ENCODE measurements at places on chromosomes 7 and 10.

DNA sequence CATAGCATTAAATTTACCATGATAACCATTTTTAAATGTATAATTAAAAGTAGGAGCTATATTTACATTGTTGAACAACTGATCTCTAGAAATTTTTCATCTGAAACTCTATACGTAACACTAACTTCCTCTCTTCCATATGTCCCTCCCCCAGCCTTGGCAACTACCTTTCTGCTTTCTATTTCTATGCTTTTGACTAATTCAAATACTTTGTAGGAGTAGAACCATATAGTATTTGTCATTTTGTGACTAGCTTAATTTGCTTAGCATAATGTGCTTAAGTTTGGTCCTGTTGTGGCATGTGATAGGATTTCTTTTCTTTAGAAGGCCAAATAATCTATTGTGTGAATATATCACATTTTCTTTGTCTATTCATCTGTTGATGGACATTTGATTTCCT is 225.3 kb upstream of the POT1 start:
- DNase-seq: no peak

DNA sequence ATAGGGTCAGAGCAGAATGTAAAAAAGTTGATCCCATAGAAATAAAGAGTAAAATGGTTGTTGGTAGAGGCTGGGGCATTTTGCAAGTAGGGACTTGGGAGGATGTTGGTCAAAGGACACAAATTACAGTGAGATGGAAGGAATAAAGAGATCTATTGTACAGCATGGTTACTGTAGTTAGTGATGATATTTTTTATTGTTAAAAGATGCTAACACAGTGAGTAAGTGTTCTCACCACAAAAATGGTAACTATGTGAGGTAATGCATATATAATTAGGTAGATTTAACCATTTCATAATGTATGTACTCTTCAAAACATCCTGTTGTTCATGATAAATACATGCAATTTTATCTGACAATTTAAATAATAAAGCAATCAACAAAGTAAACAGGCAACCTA is 280.7 kb upstream of the MAGI2 start:
- DNase-seq: no peak

DNA sequence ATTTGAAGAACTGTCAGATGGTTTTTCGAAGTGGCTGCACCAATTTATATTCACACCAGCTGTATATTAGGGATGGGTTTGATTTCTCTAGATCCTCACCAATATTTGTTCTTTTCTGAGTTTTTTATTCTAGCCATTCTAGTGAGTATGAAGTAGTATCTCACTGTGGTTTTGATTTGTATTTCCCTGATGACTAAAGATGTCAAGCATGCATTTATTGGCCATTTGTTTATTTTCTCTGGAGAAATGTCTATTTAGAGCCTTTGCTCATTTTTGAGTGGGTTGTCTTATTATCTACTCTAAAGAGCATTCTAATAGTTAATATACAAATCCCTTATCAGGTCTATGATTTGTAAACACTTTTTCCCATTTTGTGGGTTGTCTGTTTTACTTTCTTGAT is 123.9 kb downstream of the PCLO start:
- no peak for DNase-seq

DNA sequence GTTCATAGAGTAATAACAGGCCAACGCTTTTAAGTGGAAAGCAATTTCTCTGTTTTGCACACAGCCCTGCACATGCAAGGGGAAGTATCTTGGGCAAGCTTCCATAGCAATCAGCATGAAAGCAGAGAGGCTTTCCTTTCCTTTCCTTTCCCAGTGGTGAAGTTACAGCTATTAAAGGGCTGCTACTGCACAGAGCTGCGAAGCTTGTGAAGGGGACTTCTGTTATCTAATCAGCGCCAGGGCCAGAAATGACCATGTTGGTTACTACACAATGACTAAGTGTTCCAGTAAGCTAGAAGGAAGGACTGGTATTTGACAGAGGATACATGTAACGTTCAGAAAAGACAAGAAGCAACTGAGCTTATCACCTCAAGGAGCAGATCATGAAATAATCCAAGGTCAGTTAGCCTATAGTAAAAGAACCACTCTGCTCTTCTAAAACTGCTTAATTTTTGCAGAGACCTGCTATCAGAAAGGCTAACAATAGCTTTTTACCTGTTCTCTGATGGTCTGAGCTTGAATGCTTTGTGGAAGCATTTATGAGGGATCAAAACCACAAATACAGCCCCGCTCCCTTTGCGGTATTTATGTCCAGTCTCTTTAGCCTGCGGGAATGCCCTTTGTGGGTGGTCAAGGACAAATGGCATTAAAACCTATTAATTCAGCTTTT is 45.9 kb downstream of the SGMS1 start:
- DNase-seq: no peak

DNA sequence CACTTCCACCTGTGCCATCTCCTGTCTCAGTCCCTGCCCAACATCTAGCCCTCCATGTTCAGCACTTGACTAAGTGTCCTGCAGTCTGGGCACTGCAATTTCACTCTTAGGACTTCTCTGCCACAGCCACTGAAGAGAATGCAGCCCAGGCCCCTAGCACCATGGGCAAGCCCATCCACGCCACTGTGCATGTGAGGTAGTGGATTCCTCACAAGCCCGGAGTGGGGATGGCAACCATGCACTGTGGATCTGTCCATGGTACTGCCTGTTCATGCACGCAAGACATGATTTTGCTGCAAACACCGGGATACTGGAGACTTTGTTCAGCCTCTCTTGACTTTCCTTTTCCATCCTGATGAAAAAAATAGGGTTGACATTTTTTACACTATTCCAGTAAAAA is 12.3 kb downstream of the DDC start:
- no peak for DNase-seq

DNA sequence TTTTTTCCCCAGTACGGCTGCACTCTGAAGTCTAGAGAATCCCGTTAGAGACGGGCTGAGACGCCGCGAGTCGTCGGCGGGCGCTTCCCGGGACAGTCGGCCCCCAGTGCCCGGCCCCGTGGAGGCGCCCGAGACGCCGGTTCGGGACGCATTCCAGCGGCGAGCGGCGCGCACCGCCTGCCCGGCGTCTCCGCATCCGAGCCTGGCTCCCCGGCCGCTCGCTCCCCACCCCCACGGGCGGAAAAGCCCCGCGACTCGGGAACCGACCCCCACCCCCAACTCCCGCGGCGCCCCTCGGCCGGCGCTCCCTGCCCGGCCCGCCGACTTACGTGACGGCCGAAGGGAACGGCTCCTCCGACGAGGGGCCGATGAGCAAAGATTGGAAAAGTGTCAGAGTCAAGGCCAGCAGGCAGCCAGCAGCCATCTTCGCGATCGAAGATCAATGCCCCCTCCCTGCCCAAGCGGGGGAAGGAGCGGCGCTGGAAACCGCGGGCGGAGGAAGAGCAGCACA is 486 bp downstream of the CACNA2D1 start:
- DNase-seq: no peak

- no peak for DNase-seq
Measured at GRCh38 chr10:107969936-107970335, 805.4 kb upstream of the SORCS1 start.

DNA sequence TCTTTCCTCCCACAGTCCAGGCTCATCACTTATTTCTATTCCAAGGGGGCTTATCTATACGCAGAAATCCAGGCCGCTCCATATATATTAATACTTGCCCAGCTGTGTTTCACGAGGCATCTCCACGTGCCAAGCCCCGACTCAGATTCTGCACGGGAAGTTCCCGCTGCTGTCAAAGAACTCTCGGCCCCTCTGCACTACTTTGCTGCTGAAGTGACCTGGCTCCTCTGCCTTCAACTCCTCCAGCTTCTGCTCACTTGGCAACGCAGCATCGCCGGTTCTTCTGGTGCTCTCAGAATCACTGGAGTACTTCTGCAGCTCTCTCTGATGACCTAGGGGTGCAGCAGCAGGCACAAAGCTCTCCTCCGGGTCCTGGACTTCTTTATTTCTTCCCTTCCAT is 9.7 kb upstream of the CHST12 start:
- DNase-seq: no peak

GRCh38 chr10:69646185-69647060 is 16.4 kb downstream of the FAM241B start:
- no peak for DNase-seq

- no peak for DNase-seq
Measured at GRCh38 chr10:110260746-110261477, 43.8 kb downstream of the SMNDC1 start.

Data from stimulated activated CD4-positive, alpha-beta T cell treated with anti-CD3 and anti-CD28 coated beads, TNF-alpha, amount 100 ng/mL, for 4 hours (primary cell).